ENCODE measurements at places on chromosomes 3 and 15. TPM values are rescaled to one million over a fixed set of nuclear protein-coding genes. Genes with fewer than 3 reads are reported as not detected.

DNA sequence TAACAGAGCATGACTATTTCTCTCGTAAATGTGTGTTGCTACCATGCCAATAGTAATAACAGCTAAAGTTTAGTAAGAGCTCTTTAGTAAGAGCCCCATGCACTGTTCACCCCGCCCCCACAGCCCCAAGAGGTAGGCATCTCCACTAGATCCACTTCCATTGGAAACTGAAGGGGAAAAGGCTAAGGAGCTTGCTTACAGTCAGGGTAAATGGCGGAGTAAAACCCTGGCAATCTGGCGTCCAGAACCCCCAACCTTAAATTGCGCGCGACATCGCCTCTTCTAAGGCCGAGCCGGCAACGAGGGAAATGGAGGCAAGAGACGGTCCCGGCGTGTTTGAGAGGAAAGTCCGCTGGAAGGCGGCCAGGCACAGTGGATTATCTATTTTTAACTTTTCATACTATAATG is 654 bp upstream of the C3orf38 start:
- no peak for DNase-seq
- peak overlapping the region; percentile 95 for H3K27ac ChIP-seq
- peak overlapping the region; percentile 98 for H3K4me3 ChIP-seq
- no peaks in the 10 kb centered on the region for H3K27me3 ChIP-seq
- H3K36me3 ChIP-seq: peaks cover 23% of the 10 kb centered on the region

The SERPINI1 gene
- total RNA-seq: 2.6 TPM

The EFCAB12 gene
- 0.22 TPM for total RNA-seq

- no peaks in the 10 kb centered on the region for H3K4me1 ChIP-seq
- no peak for DNase-seq
- H3K4me3 ChIP-seq: no peak overlapping the region
- no peaks in the 10 kb centered on the region for H3K36me3 ChIP-seq
Measured at GRCh38 chr3:47553407-47553806, 25.3 kb downstream of the CSPG5 start.

GRCh38 chr3:56764904-56765547 is 36.7 kb downstream of the ARHGEF3 start:
- no peaks in the 10 kb centered on the region for H3K36me3 ChIP-seq
- no peak overlapping the region for H3K4me3 ChIP-seq
- H3K4me1 ChIP-seq: no peaks in the 10 kb centered on the region

The CHRNB4 gene
- not detected for total RNA-seq

DNA sequence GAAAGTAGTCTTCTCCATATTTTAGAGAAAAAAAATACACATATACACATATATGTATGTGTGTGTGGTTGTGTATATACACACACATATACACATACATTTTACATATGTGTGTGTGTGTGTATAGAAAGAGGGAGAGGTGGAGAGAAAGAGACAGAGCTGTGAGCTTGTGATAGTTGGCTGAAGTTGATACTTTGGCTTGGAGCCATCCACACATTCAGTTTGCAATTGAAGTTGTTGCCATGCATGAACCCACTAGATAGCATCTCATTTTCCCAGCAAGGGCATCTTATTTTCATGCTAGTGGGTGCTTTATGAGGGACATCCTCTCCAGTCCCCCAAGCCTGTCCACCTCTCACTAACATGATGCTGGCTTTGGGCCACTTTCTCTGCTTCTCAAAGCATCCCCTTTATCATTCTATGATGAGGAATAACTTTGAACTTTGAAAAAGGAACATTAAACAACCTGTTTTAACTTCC is 228.6 kb downstream of the ZNF621 start:
- DNase-seq: no peak
- H3K4me1 ChIP-seq: peaks cover 4% of the 10 kb centered on the region
- no peak overlapping the region for H3K27ac ChIP-seq

GRCh38 chr3:83003917-83004316 is 1242.5 kb upstream of the GBE1 start:
- DNase-seq: no peak
- no peaks in the 10 kb centered on the region for H3K4me1 ChIP-seq
- H3K4me3 ChIP-seq: no peak overlapping the region
- H3K27ac ChIP-seq: no peak overlapping the region
- H3K27me3 ChIP-seq: no peaks in the 10 kb centered on the region

The PLA2G4B gene
- total RNA-seq: 3.8 TPM

DNA sequence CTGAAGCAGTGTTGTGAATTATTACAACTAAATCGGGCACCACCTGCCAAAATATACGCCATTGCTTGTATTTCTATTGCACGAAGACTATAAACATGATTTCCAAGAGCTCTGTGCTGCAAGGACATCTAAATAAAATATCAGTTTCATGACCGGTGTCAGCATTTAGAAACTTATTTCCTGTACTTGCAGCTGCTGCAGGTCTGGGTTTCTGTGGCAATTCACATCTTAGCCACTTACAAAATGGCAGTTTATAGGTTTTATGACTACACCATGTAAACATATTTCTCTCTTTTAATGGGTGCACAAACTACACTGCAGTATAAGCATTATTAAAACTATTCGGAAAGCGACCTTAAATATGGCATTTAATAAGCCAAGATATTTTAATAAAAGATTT is 359.4 kb downstream of the VPS13C start:
- no peak for DNase-seq
- peaks cover 7% of the 10 kb centered on the region for H3K4me1 ChIP-seq
- H3K27me3 ChIP-seq: no peaks in the 10 kb centered on the region
- no peaks in the 10 kb centered on the region for H3K36me3 ChIP-seq
- no peak overlapping the region for H3K4me3 ChIP-seq
- H3K27ac ChIP-seq: no peak overlapping the region

The ATP13A4 gene
- total RNA-seq: not detected

DNA sequence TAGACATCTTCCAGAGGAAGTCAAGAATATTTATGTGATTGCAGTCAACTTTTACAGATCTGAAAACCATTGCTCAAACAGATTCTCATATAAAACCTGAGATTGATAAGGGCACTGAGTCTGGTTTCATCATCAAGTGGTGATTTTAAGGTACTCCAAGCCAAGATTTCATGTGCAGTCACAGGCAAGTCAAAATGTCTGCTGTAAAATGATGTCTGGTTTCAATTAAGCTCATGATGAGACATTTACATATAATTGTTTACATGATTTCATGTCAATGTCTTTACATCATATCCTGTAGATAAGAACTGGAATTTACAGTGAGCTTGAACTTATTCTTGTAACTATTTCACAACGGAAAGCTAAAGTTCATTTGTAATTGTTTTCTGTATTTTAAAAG is 1215.5 kb downstream of the ROBO2 start:
- H3K4me3 ChIP-seq: no peak overlapping the region
- H3K27me3 ChIP-seq: no peaks in the 10 kb centered on the region
- no peak overlapping the region for H3K27ac ChIP-seq
- peaks cover 10% of the 10 kb centered on the region for H3K4me1 ChIP-seq

The SPATA12 gene
- 0.12 TPM for total RNA-seq

- DNase-seq: no peak
- peaks cover 11% of the 10 kb centered on the region for H3K4me1 ChIP-seq
- H3K4me3 ChIP-seq: no peak overlapping the region
- no peak overlapping the region for H3K27ac ChIP-seq
- no peaks in the 10 kb centered on the region for H3K36me3 ChIP-seq
- no peaks in the 10 kb centered on the region for H3K27me3 ChIP-seq
Measured at GRCh38 chr15:75154461-75155062, 47.1 kb upstream of the C15orf39 start.

- no peak for DNase-seq
- H3K27ac ChIP-seq: no peak overlapping the region
- peaks cover 5% of the 10 kb centered on the region for H3K4me1 ChIP-seq
- H3K4me3 ChIP-seq: no peak overlapping the region
- no peaks in the 10 kb centered on the region for H3K27me3 ChIP-seq
Measured at GRCh38 chr3:24002129-24002528, 57.0 kb downstream of the NR1D2 start.

- H3K27me3 ChIP-seq: no peaks in the 10 kb centered on the region
- H3K4me1 ChIP-seq: no peaks in the 10 kb centered on the region
Measured at GRCh38 chr3:78613421-78613879, 1154.3 kb downstream of the ROBO1 start.

The MST1 gene
- total RNA-seq: 18.2 TPM

GRCh38 chr3:172696357-172696756 is 14.5 kb downstream of the NCEH1 start:
- no peaks in the 10 kb centered on the region for H3K27me3 ChIP-seq
- no peak overlapping the region for H3K27ac ChIP-seq

DNA sequence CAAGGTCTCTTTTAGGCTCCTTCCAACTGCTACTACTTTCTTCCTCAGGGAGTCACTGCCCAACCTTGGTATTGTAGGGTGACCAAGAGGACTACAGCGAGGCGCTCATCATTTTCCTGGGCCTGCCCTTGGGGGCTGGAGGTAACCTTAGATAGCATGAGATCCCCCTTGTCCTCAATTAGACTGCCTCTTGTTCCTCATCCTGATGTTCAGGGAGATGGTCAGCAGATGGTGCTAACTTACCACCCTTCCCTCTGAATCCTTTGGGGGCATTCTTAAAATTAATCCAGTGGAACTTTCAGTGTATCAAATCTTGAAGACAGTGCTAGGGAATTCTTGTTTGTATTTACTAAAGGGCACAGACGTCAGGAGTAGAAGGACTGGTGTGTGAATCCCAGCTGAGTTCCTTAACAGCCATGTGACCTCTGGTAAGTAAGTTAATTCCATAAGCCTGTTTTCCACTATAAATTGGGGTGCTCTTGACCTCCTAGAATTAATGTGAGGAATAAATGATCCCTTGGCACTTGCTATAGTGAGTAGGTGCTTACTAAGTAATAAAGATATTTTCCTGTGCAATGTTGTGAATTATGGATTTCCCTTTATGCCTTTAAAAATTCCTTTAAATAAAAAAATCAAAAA is 4.1 kb upstream of the CLPX start:
- H3K4me3 ChIP-seq: no peak overlapping the region
- peak; percentile 62 for DNase-seq
- no peak overlapping the region for H3K27ac ChIP-seq
- peaks cover 6% of the 10 kb centered on the region for H3K4me1 ChIP-seq
- H3K27me3 ChIP-seq: no peaks in the 10 kb centered on the region

DNA sequence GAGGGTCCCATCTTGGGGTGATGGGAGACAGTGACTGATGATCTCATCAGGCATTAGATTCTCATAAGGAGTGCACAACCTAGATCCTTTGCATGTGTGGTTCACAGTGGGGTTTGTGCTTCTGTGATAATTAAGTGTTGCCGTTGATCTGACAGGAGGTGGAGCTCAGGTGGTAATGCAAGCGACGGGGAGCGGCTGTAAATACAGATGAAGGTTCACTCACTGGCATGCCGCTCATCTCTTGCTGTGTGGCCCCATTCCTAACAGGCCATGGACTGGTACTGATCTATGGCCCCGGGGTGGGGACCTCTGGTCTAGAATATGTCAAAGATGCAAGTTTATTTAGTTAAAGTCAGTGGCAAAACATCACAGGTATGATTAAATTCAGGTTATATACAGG is 8.7 kb downstream of the MEF2A start:
- no peak overlapping the region for H3K27ac ChIP-seq
- H3K4me3 ChIP-seq: no peak overlapping the region
- peaks cover 24% of the 10 kb centered on the region for H3K4me1 ChIP-seq
- no peaks in the 10 kb centered on the region for H3K27me3 ChIP-seq
- no peak for DNase-seq

- H3K27me3 ChIP-seq: peaks cover 51% of the 10 kb centered on the region
- DNase-seq: no peak
- no peak overlapping the region for H3K27ac ChIP-seq
- H3K36me3 ChIP-seq: no peaks in the 10 kb centered on the region
- H3K4me3 ChIP-seq: no peak overlapping the region
Measured at GRCh38 chr15:34490417-34491193, 53.0 kb upstream of the GOLGA8A start.

The RAB6B gene
- total RNA-seq: 1.1 TPM

DNA sequence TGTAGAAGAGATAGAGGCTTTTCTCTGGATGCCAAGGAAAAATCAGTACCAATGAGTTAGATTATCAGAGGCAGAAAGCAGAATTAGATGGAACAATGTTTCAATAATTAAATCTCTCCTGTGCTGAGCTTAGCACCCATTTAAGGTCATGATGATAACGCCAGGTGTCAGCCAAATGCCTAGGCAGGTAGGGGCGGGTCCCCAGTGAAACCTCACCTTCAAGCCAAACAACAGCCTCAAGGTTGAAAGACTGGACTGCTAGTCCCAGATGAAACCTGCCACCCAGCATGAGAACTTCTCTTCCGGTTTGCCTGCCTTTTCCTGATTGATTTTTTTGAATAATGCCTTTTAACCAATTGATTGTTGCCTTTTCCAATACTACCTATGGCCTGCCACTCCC is 363.0 kb downstream of the PLOD2 start:
- H3K4me1 ChIP-seq: no peaks in the 10 kb centered on the region
- no peak overlapping the region for H3K4me3 ChIP-seq
- no peak for DNase-seq
- H3K27me3 ChIP-seq: peaks cover 14% of the 10 kb centered on the region
- H3K27ac ChIP-seq: no peak overlapping the region
- no peaks in the 10 kb centered on the region for H3K36me3 ChIP-seq

- H3K27me3 ChIP-seq: no peaks in the 10 kb centered on the region
- peaks cover 27% of the 10 kb centered on the region for H3K4me1 ChIP-seq
- H3K36me3 ChIP-seq: no peaks in the 10 kb centered on the region
- H3K4me3 ChIP-seq: no peak overlapping the region
Measured at GRCh38 chr3:143360244-143360643, 240.7 kb downstream of the CHST2 start.

GRCh38 chr3:56753206-56753820 is 48.4 kb downstream of the ARHGEF3 start:
- peaks cover 19% of the 10 kb centered on the region for H3K4me1 ChIP-seq
- no peaks in the 10 kb centered on the region for H3K27me3 ChIP-seq
- DNase-seq: peak; percentile 63
- no peaks in the 10 kb centered on the region for H3K36me3 ChIP-seq

The CX3CR1 gene
- not detected for total RNA-seq

DNA sequence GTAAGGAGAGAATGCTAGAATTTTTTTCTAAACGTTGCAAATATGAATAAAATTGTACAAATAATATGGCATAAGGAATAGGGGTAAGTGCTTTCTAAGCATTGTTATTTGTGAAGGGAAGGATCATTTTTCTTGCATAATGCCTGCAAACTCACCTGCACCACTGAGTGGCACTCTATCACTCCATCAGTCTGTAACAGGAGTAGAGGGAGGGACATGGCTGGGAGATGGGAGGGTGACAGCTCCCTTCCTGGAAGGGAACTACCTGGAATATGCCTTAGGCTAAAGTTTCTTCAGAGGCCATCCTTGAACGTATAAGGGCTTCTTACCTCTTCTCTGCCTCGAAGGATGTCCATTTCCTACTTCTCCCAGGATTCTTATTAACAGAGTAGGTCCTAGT is 3.0 kb downstream of the NAALADL2 start:
- peak; percentile 69 for DNase-seq
- peaks cover 16% of the 10 kb centered on the region for H3K4me1 ChIP-seq
- no peak overlapping the region for H3K27ac ChIP-seq
- H3K36me3 ChIP-seq: no peaks in the 10 kb centered on the region
- no peak overlapping the region for H3K4me3 ChIP-seq
